ENCODE measurements at places on chromosomes 1 and 21.
A peak's percentile ranks its signal among the peaks of the same experiment; 100 is the strongest.

DNA sequence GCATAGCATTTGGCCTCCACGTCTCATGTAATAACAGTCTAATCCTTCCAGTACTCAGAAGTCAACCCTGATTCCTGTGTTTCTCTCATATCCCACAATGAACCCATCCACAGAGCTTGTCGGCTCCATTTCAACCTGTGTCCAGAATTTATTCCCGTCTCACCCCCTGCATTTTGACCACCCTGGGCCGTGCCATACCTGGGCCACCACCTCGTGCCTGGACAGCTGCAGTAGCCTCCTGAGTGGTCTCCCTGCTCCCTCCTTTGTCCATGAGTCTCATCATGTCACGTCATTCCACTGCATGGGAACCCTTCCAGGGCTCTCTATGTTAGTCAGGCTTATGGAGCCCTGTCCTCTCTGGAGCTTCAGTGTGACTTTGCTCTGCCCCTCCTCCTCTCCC lies 670.6 kb downstream of the PTPRU start:
- DNase-seq: no peak

DNA sequence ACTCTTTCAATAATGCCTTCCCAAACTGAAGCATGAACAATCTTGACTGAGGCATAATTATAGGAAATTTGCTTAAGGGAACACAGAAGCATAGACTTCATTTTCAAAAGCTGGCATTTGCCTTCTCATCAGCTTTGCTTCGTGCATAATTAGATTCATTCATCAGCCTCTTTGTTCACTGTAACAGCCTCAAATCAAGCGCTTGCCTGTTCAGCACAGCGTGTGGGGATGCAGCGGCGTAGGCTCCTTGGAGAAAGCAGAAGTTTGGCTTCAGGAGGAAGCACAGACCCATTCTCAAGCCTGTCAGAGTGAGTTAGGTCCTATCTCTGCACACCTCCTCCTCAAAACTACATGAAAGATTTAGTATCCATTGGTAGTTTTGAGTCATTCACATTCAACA lies 246.4 kb upstream of the MAP1LC3C start:
- no peak for DNase-seq

DNA sequence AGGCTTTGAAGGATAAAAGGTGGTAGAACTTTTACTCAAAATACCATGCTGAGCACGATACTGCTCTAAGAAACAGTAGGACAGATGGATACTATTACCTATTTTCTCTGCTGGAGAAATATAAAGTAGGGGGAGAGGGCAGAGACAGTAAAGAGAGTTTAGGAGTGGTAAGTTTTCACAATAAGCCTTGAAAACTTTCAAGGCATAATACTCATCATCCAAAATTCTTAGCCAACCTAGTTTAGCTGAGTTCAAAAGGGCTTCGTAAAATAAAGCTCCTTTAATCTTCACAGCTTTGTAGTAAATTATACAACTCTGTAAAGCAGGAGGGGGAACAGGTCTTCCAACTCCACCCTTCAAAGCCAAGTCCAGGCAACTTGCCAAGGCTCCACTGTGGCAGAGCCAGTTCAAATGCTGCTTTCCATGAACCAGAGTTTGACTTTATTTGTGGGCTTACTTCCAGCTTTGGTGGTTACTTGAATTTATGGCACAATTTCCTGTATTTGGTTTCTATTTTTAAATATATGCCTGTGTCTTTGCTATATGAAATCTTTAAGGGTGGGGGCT lies 15.5 kb downstream of the TEX38 start:
- DNase-seq: peak; percentile 24

- DNase-seq: no peak
These were observed 100.3 kb downstream of the ARHGEF10L start for GRCh38 chr1:17639703-17640340.

GRCh38 chr1:156245451-156246232 lies 2.2 kb downstream of the PAQR6 start:
- peak; percentile 14 for DNase-seq

GRCh38 chr1:156922986-156923669 lies 2.7 kb downstream of the LRRC71 start:
- peak; percentile 51 for DNase-seq
